ENCODE measurements at places on chromosomes 5 and 9. TPM values are rescaled to one million over a fixed set of nuclear protein-coding genes. Genes with fewer than 3 reads are reported as not detected.

- ATAC-seq, result no peak
Observed at GRCh38 chr5:125275725-125276090, 529.3 kb upstream of the ZNF608 start.

DNA sequence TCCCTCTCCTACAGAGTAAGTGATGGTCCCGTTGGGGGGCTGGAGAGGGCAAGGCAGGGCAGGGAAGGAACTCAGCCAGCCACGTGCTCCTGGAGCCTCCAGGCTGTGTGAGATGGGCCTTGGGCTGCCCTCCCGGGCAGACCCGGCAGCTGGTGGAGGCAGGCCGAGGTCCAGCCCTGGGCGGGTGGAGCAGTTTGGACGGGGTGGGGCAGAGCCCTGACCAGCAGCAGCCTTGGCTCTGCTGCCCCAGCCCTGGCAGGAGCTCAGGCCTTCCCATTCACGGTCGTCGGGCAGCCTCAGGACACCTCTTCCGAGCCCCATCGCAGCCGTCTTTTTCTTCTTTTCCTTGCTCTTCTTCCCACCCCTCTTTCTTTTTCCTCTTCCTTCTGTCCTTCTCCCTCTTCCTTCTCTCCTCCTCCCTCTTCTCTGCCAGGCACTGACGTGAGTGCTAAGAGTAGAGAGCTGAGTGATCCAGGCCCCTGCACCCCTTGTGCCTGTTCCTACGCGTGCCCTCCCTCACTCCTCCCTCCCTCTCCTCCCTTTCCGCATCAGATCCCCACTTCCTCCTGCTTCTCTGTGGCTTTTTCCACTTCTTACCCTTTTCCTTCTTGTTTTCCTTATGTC is 42.8 kb downstream of the AMBP start:
- ATAC-seq, result peak; percentile 47

DNA sequence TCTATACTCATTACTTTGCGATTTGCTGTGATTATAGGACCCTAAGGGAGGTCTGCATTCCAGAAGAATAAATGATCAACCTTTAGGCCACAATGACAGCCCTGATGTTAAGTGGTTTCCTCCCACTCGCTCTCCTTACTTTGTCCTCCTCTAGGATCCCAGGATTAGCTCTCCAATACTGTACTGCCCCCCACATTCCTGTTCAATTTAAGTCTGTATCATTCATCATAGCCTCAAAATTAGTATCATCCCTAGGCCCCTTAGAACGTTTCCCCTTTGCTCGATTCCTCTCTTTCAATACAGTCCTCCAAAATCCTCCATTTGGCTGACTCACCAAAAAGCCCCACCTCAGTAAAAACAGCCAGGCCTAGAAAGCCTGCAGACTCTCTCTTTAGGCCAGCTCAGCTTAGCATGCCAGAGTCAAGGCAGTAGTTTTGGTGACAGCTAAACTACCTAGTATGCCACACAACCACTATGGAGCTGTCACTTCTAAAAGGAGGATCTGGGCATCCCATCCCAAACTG is 24.4 kb downstream of the RNF145 start:
- ATAC-seq, result no peak

GRCh38 chr9:5532306-5532705 is 22.0 kb downstream of the PDCD1LG2 start:
- ATAC-seq, result no peak

Gene ABITRAM
- 9.8 TPM for total RNA-seq

DNA sequence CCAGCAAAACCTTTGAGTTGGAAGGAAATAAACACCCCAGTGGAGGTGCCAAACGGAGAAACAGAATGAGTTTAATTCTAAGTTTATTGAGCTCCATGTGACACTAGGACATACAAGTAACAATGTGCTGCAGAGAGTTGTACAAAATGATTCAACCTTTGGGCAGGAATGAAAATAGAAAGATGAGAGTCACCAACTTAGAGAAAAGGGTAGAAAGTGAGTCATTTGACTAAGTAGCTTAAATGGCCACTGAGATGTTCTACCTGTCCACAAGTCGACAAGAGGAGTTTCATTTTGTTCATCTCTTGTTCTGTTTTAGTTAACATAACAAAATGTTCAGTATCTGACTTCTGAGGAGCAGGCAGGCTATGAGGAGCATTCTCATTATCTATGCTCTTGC is 284.7 kb downstream of the NR2F1-AS1 start:
- no peak for ATAC-seq

DNA sequence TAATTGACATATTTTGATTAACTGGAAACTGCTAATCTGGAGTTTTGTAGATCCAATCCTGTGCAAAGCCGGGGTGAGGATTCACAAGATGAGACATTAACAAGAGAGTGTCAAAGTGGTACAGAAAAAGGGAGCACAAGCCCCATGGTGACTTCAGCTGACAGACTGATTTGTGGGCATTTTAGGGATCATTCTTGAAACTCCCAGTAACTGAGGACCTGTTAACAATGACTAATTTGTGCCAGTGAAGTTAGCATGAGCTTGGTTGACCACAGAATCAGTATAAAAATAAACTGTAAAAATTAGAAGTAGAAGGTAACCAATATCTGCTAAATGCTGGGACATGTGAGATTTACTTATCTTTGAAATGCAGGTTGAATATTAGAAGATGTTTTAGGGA is 1578.3 kb downstream of the EFNA5 start:
- ATAC-seq, result no peak

Gene PCDHB11
- total RNA-seq, result 0.48 TPM

Gene NTNG2
- 2.3 TPM for total RNA-seq

DNA sequence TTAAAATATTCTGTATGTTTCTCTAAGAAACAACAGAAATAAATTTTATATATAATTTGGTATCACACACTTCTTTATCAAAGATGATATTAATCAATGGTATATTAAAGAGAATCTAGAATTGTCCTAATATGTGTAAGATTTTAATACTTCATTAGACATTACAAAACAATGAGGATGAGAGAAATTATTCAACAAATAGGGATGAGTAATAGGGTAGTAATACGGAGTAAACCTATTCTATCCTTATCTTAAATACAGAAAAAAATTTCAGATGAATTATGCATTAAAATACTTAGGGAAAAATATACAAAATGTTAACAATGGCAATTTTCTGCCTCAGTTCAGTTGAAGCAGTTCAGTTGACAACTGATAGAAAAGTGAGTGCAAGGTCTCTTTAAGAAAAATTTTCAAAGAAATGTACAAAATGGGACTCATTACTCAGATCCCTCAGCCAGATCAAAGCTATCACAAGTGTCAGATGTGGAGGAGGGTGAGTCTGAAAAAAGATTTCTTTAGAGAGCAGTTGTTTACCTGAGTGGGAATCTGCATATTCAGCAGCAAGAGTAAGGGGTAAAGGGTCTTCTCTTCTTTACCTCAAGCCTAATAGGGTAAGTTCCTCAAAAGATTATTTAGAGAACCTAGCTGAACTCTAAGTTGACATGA is 56.7 kb upstream of the GCNT4 start:
- ATAC-seq, result no peak

- no peak for ATAC-seq
Observed at GRCh38 chr5:13580058-13580457, 364.4 kb downstream of the DNAH5 start.

All from motor neuron (in vitro differentiated cells).